Activated T-cell treated with anti-CD3 and anti-CD28 coated beads, Interleukin-2, amount 50 U/mL, for 24 hours (primary cell): ENCODE measurements at places on chromosomes 1 and 21.

DNA sequence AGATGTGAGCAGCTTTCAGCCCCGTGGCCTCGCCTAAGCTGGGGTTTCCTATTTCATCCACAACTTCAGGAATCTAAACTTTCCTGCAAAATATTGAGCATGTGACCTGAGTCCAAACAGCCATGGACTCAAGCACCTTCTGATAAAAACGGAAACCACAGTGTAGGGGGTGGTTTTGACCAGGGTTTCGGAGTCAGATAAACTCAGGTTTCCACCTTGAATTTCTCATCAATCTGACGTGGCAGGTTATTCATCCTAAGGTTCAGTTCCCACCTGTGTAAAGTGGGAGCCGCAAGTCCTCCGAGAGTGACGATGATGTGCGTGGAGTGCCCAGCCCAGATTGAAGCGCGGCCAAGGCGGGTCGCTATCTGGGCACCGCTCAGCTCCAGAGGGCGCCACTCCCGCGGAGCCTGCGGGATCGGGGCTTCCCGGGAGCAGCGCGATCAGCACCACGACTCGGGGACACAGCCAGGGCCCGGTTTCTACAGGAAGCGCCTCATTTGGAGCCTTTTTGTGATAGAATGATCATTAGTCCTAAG, 871 bp upstream of the ETS2 start:
- DNase-seq, result peak; percentile 43

GRCh38 chr1:45266151-45266801, 59.9 kb upstream of the ZSWIM5 start:
- no peak for DNase-seq

GRCh38 chr1:54167422-54168139, 14.8 kb upstream of the CDCP2 start:
- DNase-seq, result no peak

- DNase-seq, result no peak
Measured at GRCh38 chr1:211305044-211305443, 21.6 kb upstream of the TRAF5 start.

DNA sequence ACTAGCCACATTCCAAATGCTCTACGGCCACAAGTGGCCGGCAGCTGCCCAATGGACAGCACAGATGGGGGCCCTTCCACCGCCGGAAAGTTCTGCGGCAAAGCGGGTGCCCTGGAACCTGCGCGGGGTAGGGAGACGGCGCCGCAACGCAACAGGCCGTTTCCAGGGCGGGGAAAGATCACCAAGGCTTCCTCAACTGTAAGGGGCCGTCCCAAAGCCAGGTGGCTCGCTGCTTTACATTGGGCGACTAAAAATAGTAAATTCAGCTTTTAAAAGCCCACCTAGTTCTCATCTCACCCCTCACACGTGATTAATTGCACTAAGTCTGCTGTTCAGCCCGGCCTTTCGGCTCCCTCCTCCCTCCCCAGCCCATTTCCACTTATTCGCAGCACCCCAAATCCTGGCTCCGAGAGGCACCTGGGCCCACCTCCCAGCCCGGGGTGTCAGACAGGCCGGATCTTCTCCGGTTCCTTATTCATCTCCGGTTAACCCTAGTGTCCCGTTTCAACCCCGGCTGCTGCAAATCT, 643 bp downstream of the CFAP298 start:
- DNase-seq, result no peak

- DNase-seq, result no peak
Measured at GRCh38 chr1:22428672-22429071, 23.0 kb upstream of the ZBTB40 start.

DNA sequence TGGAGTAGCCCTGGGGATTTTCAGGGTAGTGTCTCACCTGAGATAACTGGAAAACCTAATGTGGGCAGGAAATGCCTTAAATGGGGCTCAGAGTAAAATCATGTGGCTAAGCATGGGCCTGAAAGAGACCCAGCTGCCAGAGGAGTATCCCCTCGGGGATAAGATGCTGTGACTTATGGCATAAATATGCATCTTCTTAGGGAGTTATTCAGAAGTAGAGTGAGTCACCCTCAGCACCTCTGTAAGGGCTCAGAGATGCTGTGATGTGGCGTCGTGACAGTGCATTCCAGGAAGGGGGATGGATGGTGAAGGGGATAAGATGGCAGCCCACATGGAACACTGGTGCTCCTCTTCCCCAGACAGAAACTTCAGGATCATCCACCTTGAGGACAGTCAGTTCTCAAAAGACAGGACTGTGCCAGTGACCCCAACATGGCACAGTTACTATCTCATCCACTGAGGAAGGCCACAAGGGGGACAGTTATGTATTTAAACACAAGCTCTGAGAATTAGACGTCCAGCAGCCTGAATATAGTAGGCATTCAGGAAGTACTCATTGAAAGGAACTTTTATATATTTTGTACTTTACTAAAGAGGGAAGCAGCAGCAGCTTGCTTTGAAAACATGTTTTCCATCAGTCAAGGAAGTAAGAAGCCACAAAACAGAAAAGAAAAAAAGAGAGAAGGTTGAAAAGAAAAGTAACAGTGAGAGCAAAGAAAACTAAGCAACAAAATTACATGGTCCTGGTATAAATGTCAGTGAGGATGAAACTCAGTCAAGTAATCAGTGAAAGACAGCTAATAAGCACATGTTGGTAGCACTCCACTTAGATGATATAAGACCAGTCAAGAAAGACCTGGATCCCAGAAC, 8.3 kb downstream of the IL24 start:
- peak; percentile 70 for DNase-seq

GRCh38 chr1:220791285-220791684, 4.6 kb downstream of the MTARC1 start:
- DNase-seq, result no peak

GRCh38 chr1:116475850-116476218, 95.0 kb downstream of the CD58 start:
- DNase-seq, result no peak

GRCh38 chr1:64458915-64459314, 11.0 kb upstream of the CACHD1 start:
- no peak for DNase-seq

DNA sequence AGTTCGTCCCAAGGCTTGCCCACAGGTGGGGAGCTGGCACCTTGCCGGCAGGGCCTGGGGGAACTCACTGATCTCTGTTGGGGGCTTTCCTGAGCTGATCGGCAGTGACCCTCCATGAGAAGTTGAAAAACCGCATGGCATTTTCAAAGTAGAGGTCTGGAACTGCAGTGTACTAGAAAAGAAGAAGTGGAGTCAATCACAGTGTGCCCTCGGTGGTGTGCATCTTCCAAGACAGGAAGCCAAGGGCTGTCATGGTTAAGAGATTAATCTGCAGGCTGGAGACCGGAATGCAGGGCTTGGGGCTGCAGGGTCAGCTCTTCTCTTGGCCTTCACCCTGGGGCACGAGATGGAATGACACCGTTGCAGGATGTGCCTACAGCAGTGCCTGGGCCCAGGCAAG, 56.8 kb downstream of the ECE1 start:
- no peak for DNase-seq

- peak; percentile 55 for DNase-seq
Measured at GRCh38 chr1:41383094-41383852, 22.0 kb downstream of the FOXO6 start.

DNA sequence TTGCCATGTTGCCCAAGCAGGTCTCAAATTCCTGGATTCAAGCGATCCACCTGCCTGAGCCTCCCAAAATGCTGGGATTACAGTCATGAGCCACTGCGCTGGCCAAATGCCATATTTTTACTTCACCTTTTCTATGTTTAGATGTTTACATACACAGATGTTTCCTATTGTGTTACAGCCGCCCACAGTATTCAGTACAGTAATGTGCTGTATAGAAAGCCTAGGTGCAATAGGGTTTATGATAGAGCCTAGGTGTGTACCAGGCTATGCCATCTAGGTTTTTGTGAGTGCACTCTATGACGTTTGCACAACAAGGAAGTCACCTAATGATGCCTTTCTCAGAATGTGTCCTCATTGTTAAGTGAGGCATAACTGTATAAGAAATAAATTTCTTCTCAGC, 153.4 kb downstream of the CHRM3 start:
- no peak for DNase-seq

GRCh38 chr1:185353124-185353523, 36.1 kb upstream of the IVNS1ABP start:
- DNase-seq, result no peak

DNA sequence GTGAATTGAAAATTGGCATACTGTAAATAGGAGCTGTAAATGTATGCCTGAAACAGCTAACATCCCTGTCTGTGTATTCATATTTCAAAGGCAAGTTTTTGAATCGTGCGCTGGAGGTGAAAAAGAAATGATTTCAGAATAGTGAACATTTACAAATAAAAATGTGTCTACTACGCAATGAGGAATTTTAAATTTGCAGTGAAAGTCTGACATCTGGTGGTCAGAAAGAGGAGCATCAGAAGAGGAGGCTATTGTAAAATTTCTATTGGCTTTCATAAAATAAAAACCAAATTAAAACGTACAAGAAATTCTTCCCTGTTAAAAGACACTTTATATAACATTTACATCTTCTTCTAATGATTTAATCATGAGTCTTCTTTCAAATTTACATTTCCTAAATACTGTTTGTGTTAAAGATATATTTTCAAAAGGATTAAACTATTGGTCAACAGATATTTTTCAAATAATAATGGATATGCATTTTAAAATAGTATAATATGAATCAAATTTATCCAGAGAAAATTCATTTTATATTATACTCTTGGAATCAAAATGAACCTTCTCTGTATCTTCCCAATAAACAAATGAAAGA, 113.7 kb upstream of the RRP15 start:
- no peak for DNase-seq

GRCh38 chr1:108057541-108057940, 92.6 kb upstream of the VAV3 start:
- no peak for DNase-seq

GRCh38 chr21:33948096-33948950, 32.7 kb upstream of the ATP5PO start:
- peak; percentile 79 for DNase-seq

GRCh38 chr1:153804112-153804511, 28.9 kb downstream of the SLC27A3 start:
- no peak for DNase-seq

GRCh38 chr1:10450156-10450814, 454 bp downstream of the CORT start:
- no peak for DNase-seq

- no peak for DNase-seq
Measured at GRCh38 chr1:32150847-32151246, 28.6 kb upstream of the TXLNA start.

DNA sequence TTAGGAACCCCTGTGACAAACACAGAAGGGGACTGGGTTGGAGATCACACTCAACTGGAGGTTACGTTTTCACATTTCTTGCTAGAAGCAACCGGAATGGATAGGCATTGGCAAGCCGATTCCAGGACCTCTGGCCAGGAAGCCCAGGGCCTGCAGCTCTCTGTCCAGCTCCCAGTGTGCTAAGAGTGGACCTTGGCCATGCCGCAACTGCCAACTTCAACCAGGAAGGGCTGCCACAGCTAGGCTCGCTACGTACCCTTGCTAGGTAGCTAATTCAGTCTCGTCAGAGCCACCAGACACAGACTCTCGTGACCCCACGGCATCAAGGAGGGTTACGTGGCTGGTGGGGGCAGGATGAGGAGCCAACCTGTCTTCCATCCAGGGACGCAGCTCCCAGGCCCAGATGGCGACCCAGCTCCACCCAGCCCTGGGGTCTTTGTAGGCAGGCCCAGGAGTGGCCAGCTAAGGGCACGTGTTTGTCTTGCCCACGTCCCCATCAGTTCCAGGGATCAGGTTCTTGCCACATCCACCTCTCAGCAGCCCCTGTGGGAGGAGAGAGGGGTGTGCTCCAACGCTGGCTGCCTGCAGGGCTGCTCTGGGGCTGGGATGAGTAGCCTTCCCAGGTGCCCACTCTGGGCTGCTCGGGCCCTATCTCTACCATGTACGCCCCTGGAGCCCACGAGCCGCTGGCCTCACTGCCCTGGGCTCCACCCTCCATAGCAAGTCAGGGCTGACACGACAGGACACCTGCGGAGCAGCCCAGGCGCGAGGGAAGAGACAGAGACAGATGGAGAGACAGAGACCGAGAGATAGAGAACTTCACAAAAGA, 39.2 kb downstream of the UBE2G2 start:
- no peak for DNase-seq

- DNase-seq, result peak; percentile 82
Measured at GRCh38 chr1:26529655-26530409, at the start of gene RPS6KA1. RPS6KA1 (plus strand) TSS chr1:26529761; CDS start chr1:26529921, 160 bp downstream.

DNA sequence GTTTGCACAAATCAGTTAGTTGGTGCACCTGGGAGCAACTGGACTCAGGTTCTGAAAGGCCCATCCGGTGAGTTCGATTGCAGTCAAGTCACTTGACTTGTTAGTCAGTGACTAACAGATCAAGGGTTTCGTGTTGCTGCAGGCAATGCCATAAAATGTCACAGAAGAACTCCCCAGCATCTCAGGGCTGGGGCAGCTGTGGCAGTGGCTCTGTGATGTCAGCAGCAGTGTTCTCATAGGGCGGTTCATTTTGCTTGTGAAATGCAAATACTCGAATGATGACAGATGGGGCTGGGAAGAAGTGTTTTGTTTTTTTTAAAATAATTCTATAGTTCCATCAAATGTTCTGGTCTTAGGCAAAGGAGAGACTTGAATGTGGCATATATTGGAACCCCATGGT, 287.8 kb downstream of the LMX1A start:
- no peak for DNase-seq

GRCh38 chr1:8711873-8712412, 105.5 kb downstream of the RERE start:
- no peak for DNase-seq

DNA sequence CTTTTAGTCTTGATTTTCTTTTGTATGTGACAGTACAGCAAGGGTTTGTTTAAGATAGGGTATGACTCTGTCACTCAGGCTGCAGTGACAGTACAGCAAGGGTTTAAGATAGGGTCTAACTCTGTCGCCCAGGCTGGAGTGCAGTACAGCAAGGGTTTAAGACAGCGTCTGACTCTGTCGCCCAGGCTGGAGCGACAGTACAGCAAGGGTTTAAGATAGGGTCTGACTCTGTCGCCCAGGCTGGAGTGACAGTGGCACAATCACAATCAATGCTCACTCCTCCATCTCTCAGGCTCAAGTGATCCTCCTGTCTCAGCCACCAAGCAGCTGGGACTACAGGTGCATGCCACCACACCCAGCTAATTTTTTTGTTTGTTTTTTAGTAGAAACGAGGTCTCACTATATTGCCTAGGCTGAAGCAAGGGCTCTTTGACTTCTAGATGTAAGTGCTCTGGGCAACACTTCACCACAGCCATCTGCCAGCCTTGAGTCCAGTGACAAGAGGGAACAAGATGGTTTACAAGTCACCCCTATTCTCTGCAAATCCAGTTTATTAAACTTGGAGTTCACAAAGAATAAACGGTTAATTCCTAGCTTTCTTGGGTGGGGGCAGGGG, 965 bp upstream of the SH2D5 start:
- no peak for DNase-seq

GRCh38 chr1:178500091-178500770, 3.5 kb upstream of the CLEC20A start:
- no peak for DNase-seq

DNA sequence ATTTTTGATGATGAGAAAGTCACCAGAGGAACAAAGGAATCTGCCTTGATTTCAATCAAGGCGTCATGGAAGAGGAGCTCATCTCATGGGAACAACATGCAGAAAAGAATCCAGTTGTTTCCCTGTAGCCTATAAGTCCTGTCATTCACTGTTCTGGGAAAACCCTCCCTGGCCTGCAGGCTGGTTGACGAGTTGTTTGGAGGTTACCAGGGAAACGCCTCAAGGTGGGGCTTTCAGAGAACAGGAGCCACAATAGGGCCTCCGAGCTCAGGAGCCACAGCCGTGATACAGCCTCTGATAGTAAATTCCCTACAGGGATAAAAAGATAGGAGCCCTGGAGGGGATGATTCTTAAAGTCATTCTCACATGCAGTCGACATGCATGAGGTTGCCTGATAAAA, 135.2 kb downstream of the PSMG1 start:
- no peak for DNase-seq

- peak; percentile 77 for DNase-seq
Measured at GRCh38 chr1:38818175-38818976, 41.2 kb downstream of the RRAGC start.
